ENCODE measurements at places on chromosomes 2 and 18.

- DNase-seq: no peak
Observed at GRCh38 chr18:61831071-61831470, 61.7 kb downstream of the RNF152 start.

DNA sequence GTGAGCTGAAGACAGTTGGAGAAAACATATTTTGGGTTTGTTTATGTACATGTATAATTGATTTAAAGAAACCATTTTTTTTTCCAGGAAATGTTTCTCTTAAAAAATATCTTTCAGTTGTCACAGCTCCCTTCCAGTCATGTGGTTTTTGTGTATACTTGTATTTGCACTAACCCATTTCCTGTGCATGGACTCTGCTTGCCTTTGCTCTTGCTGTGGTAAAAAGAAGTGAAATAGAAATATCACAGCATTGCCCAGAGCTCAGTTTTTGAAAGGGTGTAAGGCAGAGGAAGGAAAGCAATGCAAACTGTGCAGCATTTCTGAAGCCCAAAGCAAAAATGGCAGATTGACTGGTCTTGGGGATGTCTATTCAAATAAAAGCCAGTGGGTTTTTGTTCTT lies 10.4 kb upstream of the DOCK10 start:
- peak; percentile 44 for DNase-seq

- DNase-seq: no peak
Observed at GRCh38 chr2:174442546-174443510, 44.0 kb downstream of the GPR155 start.

GRCh38 chr2:72619626-72620025 lies 206.2 kb downstream of the EXOC6B start:
- DNase-seq: no peak

- DNase-seq: no peak
Observed at GRCh38 chr2:208142240-208142924, 3.6 kb downstream of the CRYGB start.

GRCh38 chr2:74007121-74007520 lies 22.4 kb downstream of the TET3 start:
- DNase-seq: no peak

DNA sequence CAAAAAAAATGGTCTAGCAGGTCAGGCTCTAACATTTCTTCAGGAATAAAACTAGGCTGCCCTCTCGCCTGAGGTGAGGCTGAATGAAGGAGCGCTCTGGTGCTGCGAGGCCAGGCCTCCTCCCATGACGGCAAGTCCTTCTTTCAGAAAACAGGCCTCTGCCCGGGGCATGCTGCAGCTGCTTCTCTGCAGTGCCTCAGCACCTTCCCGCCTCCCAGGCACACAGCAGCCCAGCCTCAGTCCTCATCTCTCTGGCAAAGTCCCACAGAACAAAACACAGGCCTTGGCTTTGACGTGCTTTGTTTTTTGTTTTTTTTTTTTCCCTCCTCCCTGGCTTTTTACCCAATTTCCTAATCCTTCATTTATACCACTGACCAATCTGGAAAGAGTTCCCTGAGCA lies 74.8 kb downstream of the BCL11A start:
- DNase-seq: no peak

GRCh38 chr2:152485954-152486736 lies 151.2 kb downstream of the FMNL2 start:
- DNase-seq: no peak

Data from thymus (tissue), 14 donors.